ENCODE measurements at places on chromosomes 7 and 10.

DNA sequence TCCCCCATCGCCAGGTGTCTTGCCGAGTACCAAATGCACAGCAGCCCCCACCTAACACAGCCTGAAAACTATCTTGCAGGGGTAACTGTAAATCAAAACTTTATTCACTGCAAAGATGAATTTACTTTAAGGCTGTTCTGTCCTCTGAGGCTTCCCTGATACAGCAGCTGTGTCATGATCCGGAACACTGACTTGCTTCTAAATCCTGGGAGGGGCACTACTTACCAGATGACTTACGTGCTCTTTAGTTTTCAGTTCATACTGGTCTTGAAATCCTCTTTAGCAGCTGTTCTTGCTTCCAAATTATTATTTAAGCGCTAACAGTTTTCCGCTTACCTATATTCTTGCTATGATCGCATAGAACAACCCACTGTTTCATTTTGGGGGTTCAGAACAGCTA is 4.9 kb downstream of the DYNC1I1 start:
- no peak for DNase-seq

GRCh38 chr7:107435749-107436148 is 34.1 kb upstream of the GPR22 start:
- DNase-seq = no peak

GRCh38 chr7:132577206-132578049 is 1.2 kb upstream of the PLXNA4 start:
- no peak for DNase-seq

- no peak for DNase-seq
Observed at GRCh38 chr10:59373071-59373470, 10.7 kb upstream of the FAM13C start.

DNA sequence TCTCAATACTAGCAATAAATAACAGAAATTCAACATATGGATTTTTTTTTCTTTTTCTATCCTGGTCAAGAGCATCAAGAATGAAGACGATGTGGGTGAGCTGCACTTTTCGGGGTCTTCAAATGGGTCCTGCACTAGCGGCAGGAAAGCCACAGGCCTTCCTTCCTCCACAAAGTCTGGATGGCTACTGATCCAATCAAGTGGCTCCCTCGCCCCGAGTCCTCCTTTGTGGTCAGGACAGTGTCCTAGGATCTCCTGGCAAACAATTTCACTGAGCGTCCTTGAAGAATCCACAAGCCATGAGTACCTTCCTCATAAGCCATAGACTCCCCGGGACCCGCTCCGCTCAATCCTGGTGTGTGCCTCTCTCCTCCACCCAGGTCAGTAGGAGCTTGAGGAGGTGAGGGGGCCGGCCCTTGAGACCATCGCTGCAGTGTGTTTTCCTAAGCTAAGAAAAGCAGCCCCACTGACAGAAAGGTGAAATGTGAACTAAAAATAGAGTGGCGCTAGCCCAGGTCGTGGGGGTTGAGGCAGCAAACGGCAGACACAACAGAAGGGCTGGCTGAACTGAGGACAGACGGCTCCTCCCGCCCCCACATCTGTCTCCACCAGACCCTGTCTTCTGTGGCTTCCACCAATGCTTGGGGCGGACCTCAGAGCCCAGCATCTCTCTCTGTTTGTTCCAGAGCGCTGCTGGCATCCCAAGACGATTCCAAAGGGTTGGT is 202.3 kb downstream of the HERPUD2 start:
- DNase-seq = no peak

- DNase-seq = no peak
Observed at GRCh38 chr7:75985518-75986146, 8.8 kb downstream of the TMEM120A start.

GRCh38 chr10:12391206-12391605 is 41.9 kb downstream of the CAMK1D start:
- DNase-seq = no peak

DNA sequence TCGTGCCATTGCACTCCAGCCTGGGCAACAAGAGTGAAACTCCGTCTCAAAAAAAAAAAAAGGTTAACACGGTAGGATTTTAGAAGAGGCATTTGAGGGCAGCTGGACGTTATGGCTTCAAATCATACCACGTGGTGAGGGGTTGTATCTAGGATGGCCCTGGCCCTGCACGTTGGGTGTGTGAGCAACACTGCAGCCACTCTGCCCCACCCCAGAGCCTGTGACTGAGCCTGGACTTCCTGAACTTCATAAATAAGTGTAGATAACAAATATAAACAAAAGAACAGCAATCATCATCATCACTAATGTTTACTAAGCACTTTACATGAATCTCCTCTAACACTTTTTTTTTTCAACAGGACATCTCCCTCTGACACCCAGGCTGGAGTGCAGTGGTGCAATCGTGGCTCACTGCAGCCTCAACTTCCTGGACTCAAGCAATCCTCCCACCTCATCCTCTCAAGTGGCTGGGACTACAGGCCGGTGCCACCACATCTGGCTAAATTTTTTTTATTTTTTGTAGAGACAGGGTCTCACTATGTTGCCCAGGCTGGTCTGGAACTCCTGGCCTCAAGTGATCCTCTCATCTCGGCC is 169.5 kb upstream of the FRMD4A start:
- DNase-seq = no peak

DNA sequence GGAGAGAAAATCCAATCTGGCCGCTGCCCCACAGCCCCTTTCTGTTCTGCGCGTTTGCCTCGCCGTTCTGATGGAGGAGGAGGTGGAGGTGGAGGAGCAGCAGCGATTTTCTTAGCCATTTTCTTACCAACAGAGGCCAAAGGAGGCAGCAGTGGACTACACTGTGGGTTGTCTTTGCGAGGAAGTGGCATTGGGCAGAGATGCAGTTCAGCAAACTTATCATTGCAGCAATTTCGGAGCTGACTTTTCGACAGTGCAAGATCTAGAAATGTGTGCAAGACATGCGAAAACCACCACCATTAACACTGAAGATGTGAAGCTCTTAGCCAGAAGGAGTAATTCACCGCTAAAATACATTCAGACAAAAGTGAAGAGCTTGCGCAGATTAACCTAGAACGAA is 1.9 kb upstream of the ARL4A start:
- no peak for DNase-seq

- no peak for DNase-seq
Observed at GRCh38 chr7:141456298-141456697, 94.9 kb upstream of the AGK start.

DNA sequence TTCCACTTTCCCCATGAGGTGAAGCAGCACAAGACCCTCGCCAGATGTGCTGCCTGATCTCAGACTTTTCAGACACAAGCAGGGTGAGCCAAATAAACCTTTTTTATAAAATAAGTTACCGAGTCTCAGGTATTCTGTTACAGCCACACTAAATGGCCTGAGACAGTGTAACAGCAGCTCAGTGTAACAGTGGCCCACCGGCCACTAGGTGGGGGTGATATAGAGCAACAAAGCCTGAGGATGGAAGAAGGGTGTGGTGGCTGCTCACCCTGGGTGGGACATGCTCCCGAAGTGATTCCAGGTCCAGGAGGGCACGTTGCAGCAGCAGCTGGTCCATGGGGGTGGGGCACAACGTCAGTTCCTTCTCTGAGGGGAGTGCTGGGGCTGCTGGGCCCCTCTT is 44.6 kb downstream of the BMS1 start:
- no peak for DNase-seq

GRCh38 chr7:87000344-87000743 is 59.1 kb downstream of the ELAPOR2 start:
- no peak for DNase-seq

- no peak for DNase-seq
Observed at GRCh38 chr7:115728518-115728917, 302.0 kb downstream of the TFEC start.

DNA sequence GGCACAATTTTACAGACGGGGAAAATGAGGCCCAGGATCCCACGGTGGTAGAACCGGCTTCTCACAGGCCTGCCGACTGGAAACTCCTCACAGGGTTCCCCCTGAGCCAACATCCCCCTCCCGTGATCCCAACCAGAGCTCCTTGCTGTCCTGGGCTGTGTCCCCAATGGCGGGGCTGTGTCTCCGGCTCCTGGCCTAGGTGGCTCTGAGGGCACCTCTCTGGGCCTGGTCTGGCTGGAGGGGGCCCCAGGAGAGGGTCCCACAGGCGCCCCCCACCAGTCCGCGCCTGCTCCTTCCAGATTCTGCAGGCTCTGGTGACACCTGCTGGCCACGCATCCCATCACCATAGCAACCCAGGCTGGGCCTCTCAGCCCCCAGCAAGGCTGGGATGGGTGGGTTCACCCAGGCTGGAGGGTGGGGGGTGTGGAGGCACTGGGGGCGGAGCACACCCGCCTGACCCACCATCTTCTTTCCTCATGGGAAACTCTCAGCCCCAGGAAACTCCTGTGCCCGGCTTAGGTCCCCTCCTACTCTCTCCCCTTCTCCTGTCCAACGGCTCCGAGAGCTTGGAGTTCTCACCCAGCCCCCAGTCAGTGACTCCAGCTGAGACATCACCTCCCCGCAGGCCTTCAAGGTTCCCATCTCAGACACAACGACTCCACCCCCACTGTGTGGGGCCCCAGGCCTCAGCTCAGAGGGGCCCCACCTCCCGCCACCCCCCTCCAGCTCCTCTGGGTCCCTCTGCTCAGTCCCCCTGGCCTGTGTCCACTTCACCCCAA is 27.1 kb upstream of the TNRC18 start:
- no peak for DNase-seq

- DNase-seq = no peak
Observed at GRCh38 chr10:59125666-59126065, 50.8 kb upstream of the PHYHIPL start.

GRCh38 chr10:12419262-12419847 is 70.0 kb downstream of the CAMK1D start:
- no peak for DNase-seq

- no peak for DNase-seq
Observed at GRCh38 chr10:22500656-22501340, 155.5 kb downstream of the SPAG6 start.

GRCh38 chr10:72334196-72334824 is 20.4 kb downstream of the DNAJB12 start:
- no peak for DNase-seq

DNA sequence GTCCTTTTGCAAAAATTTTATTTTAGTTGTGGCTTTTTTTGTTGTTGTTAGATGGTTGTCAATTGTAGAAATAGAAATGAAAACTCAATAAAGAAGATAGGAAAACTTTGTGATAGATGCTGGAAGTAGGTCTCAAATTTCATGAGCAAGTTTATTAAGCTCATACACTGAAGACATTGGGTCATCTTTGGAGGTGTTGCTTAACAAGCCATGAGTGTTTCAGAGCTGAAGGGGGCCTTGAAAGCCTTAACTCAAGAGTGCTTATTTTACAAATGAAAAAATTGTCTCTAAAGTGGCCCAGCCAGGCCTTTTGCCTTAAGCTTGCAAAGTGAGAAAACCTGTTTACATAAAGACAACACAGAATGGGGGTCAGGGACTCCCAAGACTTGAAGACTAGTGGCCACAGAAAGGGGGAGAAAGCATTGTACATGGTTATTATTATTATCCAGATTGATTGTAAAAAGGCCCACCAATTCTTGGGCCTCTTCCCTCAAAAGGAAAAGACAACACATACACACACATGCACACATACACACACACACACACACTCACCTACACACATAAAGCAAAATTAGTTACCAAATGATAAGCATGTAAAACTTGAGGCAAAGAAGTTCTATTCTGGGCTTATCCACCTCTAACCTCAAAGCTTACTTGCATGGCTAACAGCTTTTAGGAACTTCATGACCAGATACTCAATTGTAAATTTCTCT is 49.7 kb upstream of the GLCCI1 start:
- DNase-seq = no peak

- DNase-seq = no peak
Observed at GRCh38 chr7:79786187-79786586, 332.7 kb upstream of the MAGI2 start.

- no peak for DNase-seq
Observed at GRCh38 chr7:31418928-31419327, 78.4 kb upstream of the NEUROD6 start.

DNA sequence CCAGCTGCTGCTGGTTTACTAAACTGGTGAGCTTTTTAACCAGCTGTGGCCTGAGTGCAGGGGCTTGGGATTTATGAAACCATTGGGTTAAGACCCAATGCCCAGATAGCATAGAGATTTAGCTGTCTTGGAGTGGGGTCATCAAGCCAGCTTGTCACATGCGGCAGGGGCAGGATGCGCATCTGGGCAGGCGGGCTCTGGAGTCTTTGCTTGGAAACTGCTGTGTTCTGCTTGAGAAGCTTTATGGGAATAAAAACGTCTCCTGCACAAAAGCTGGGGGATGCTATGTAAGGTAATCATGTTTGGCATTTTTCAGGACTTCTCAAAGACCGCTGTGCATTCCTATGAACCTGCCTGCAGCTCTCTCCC is 136.3 kb downstream of the MAPK8 start:
- no peak for DNase-seq

DNA sequence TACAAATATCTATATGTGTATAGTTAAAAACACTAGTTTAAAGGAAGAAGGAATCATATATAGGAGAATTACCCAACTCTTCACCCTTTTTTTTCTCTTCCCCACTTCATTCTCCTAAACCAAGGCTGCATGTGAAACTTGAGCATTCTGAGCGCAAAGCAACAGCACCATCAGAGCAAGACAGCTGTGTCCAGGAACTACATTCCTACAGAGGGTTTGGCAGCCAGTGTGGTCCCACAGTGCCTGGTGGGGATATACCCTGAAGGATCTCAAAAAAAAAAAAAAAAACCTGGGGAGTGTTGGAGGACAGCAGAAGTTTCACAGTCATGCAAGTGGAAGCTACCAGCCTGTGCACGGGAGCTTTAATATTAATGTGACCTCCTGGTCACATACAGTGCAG is 310.4 kb downstream of the CTNNA3 start:
- no peak for DNase-seq

DNA sequence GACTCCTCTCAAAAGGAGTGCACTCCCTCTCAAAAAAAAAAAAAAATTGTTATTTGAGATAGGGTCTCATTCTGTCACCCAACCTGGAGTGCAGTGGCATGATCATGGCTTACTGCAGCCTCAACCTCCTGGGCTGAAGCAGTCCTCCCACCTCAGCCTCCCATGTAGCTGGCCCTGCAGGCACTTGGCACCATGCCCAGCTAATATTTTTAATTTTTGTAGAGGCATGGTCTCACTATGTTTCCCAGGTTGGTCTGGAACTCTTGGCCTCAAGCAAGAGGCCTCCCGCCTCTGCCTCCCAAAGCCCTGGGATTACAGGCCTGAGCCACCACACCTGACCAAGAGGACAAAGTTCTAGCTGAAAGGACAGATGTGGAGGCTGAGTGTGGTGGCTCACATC is 120.3 kb downstream of the EPC1 start:
- DNase-seq = no peak

DNA sequence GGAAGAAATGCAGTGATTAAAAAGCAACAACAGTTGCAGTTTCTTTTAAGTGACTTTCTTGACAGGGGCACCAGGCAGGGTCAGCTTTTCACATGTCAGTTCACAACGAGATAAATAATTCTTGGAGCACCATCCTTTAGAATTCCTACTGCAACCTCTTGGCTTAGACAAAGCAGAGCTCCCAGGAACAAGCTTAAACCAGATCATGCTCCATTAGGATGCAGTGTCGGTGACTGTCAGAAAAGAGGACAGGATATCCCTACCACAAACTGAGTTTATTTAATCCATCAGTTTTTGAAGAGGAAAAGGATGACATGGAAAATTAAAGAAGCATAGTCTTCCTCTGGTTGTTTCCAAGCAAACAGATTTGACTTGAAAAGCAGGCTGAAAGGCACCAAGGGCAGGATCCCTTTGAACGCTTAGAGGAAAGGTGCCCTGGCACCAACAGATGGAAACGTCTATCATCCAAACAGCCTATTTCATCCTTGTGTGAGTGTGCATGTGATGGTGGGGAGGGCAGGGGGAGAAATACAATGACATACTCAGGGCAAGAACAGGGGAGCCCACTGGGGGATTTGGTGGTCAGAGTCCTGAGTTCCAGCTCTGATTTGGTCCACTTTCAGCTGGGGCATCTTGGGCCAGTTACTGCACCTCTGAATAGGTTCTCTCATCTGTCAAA is 332.1 kb upstream of the AOAH start:
- DNase-seq = no peak
